ENCODE measurements at places on chromosomes 12 and 14.
A peak's percentile ranks its signal among the peaks of the same experiment; 100 is the strongest.

DNA sequence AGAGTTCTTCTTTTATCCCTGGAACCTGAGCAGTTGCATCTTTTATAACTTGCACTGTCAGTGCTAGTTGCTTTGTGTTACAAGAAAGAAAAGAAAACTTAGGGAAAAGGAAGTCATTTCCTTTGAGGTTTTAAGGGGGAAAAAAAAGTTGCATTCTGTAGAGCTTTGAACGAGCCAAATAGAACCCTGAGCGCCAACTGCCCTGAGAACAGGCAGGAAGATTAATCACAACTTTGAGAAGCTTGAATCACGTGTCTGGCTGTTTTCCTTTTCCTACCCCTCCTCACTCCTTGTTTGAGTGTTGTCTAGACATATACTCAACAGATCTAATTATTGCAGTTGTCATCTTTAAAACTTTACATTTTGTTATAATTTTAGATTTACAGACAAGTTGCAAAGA lies 12.5 kb downstream of the PCNX1 start:
- DNase-seq, result peak; percentile 61

- DNase-seq, result no peak
Measured at GRCh38 chr12:116561181-116561821, 2.1 kb downstream of the MAP1LC3B2 start.

DNA sequence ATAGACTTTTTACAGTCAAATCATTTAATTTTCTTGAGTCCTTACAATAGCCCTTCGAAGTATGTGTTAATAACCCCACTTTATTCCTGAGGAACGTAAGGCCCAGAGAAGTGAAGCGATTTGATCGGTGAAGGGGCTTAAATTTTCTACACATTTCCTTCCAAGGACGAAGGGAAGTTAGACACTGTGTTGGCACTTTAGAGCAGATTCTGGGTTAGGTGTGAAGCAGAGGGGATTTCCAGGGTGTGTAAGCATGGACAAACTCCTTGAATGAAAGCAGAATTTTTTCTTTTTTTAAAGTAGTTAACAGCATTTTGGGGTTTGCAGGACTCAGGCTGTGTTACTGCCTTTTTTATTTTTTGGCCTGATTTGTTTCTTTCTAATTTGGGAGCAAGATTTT lies 38.9 kb downstream of the PRORP start:
- DNase-seq, result no peak

GRCh38 chr12:75818863-75819262 lies 212.7 kb downstream of the PHLDA1 start:
- no peak for DNase-seq

DNA sequence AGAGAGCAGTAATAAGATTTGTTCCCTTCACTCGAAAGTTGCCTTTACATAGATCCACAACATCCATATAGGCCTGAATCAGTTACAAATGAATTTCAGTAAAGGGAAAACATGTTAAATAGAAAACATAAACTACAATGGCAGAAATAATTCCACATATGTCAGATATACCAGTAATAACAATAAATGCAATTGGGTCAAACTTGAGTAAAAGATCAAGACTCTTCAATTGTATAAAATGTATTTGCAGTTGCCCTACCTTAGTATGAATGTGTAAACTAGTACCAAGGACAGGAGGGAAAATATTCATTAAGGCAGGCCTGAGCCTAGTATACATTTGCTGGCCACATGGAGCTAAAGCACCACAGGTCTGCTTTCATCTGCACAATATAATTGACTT lies 17.6 kb downstream of the NOS1 start:
- no peak for DNase-seq

- DNase-seq, result peak; percentile 94
Measured at GRCh38 chr14:75293920-75294648, 15.5 kb downstream of the FOS start.

DNA sequence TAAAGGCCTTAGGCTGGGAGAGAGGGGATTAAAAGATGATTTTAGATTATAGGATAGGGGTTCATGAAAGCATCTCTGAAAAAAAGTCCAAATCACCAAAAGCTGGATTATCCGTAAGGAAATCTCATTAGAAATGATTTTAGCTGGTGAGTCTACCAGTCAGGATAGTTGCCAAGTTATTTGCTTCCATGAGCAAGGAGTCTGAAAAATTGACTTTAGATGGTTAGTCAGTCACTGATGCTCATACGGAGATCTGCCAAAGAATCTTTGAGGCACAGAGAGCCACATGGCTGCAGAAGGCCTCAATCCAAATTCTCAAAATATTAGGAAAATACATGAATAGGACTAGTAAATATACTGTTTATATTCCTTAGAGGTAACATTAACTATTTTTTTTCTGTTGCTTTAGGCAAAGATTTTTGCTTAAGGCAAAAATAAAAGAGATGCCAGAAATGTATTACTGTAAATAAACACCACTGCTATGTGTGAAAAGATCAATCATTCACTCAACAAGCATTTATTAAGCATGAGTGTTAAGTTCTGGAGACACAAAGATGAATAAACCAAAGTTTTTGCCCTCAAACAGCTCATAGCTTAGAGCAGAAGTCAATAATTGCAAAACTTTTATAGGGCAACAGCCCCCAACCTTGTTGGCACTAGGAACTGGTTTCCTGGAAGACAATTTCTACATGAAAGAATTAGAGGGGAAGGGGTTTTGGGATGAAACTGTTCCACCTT lies 105.2 kb downstream of the BBS10 start:
- no peak for DNase-seq

- no peak for DNase-seq
Measured at GRCh38 chr12:28824849-28825248, 324.2 kb upstream of the FAR2 start.

GRCh38 chr12:31521964-31522363 lies 69.0 kb downstream of the DENND5B start:
- no peak for DNase-seq

GRCh38 chr14:72518809-72519377 lies 375.0 kb downstream of the DPF3 start:
- no peak for DNase-seq

DNA sequence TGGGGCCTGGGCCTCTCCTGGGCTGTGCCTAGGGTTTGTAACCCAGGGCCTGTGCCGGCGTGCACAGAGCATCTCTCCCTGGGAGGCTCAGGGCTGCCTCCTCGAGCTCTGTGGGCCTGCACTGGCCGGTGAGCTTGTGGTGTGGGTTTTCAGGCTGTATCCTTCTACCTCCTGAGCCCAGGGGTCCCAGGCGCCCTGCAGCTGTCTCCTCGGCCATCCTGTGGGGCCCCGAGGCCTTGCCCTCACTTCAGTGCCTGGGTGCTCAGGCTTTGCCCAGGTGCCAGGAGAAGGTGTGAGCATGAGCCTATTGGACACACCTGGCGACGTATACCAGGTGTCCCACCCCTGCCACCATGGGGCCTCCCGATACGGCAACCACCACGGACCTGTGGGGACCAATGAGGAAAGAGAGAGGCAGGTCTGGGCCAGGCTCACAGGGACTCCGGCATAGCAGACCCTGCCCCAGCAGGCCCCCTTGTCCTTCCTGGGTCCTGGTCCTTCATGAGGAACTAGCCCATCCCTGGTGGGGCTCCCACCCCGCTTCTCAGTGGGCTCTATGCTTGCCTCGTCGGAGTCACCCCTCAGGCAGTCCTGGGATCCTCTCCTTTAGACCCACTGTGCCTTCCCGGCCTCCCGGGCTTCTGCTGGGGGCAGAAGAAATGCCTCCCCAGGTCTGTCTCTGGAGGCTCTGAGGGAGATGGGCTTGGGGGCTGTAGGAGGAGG lies 400.2 kb downstream of the TMEM121 start:
- no peak for DNase-seq

DNA sequence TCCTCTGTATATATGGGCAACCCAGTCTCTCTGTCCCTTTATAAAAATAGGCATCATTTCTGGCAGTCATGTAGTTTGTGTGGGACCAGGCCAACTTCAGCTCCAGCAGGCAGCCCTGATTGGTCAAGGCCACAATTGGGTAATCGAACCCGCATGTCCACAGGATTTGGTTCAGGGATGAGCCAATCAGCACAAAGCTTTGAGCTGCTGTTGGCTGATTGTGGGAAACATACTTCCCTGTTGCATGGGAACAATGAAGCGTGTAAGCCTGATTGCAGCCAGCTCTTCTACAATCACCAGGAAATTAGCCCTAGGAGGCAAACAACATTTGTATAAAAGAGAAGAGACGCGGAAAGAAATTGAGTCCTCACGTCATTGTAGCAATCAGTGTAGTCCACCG lies 328.6 kb downstream of the PCNX1 start:
- no peak for DNase-seq

DNA sequence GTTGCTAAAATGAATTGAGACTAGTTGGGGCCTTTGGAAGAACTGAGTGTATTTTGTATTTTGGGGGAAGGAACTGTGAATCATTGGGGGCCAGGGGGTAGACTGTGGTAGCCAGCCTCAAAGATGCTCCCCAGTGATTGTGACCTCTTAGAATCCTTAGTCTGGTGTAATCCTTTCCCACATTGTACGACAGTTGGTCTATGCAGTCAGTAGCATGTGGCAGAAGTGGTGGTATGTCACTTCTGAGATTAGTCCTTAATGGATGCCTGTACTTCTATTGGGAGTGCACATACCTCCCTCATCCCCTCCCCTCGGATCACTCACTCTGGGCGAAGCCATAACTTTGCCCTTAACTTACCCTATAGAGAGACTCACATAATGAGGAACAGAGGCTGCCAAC lies 48.0 kb downstream of the USP15 start:
- DNase-seq, result no peak

GRCh38 chr12:3629057-3629830 lies 123.7 kb downstream of the CRACR2A start:
- DNase-seq, result no peak

DNA sequence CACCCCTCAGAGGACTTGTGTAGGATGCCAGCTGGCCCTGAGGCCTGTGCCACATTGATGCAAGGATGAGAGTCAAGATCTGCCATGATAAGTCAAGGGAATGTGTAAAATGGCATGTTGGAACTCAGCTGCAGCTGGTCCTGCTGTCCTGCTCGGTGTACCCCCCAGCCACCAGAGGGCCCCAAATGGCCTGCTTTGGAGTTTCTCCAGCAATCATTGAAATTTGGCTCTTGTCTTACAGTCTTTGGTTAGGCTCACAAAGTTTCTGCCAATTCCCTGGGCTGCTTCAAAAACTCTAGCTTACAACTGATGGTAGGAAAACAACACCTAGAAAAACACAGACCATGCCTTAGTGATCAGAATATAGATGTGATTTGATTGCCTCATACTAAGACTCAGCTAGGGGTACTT lies 76.8 kb downstream of the HSD17B6 start:
- DNase-seq, result no peak

DNA sequence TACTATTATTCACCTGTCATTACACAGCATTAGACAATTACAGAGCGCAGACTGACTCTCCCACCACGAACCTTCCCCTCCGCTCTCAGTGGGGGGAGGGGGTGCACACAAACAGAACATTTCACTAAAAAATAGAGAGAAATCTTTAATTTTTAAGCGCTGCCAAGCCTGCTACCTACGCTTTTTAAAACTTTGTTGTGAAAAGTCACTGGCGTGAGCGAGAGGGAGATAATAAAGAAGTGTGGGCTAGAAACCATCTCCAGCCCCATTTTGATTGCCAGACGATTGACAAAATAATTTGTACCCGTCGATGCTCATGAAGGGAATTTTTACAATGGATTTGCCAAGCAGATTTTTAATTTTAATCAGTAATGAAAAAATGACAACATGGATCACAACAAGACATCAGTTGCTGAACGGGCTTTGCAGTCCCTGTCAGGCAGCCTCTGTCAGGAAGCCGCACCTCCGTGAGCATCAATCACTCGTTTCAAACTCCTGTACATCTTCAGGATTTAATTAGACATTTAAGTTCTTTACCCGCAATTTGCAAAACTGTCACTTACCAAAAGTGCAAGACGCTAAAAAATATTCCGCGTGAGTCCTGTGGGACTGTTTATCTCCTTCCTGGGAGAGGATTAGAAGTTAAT lies 209.1 kb downstream of the BCL11B start:
- no peak for DNase-seq

GRCh38 chr12:77861317-77861716 lies 30.6 kb downstream of the NAV3 start:
- DNase-seq, result no peak

- DNase-seq, result no peak
Measured at GRCh38 chr12:117118838-117119591, 19.8 kb upstream of the TESC start.

GRCh38 chr12:92341065-92341668 lies 195.5 kb upstream of the BTG1 start:
- DNase-seq, result no peak
